Pons (tissue), 1 donor: ENCODE measurements at places on chromosomes 16 and 17.

- DNase-seq: peak; percentile 12
Observed at GRCh38 chr17:48505788-48506187, 25.0 kb downstream of the HOXB1 start.

GRCh38 chr17:42708588-42708987 lies 26.3 kb downstream of the CNTNAP1 start:
- DNase-seq: no peak

GRCh38 chr16:52271088-52271750 lies 275.7 kb downstream of the TOX3 start:
- no peak for DNase-seq

- DNase-seq: no peak
Observed at GRCh38 chr17:9098242-9098825, 77.0 kb downstream of the NTN1 start.

DNA sequence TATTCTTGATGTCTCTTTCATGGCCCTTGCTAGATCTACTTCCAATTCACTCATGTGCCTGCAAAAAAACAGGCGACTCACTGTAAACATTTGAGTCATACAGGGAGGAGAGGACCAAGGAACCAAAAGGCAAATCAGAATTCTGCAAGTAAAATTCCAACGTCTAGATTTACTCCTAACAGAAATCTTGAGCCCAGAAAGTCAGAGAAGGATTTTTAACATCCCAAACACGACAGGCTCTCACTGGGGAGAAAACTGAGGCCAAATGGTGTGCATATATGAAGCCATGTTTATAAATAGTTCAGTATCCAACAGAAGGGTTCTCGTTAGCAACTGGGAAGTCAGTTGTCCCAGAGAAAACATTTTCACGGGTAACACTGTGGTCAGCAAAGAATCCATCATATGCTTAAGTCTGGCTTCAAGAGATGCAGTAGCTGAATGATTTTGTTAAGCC lies 40.1 kb downstream of the LITAF start:
- peak; percentile 71 for DNase-seq

DNA sequence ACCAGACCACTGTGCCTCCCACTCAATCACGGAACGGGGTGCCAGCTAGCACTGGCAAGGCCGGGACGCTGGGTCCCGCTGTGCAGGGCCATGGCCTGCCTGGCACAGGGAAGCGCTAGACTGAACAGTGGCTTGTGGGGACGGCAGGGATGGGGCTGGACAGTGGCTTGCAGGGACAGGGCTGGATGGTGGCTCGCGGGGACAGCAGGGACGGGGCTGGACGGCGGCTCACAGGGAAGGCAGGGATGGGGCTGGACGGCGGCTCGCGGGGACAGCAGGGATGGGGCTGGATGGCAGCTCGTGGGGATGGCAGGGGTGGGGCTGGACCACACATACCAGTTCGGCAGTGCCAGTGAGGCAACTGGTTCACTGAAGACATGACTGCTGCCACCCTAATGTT lies 32.6 kb downstream of the LMF1 start:
- DNase-seq: peak; percentile 62

GRCh38 chr17:58310511-58311428 lies 17.8 kb downstream of the TSPOAP1 start:
- no peak for DNase-seq

DNA sequence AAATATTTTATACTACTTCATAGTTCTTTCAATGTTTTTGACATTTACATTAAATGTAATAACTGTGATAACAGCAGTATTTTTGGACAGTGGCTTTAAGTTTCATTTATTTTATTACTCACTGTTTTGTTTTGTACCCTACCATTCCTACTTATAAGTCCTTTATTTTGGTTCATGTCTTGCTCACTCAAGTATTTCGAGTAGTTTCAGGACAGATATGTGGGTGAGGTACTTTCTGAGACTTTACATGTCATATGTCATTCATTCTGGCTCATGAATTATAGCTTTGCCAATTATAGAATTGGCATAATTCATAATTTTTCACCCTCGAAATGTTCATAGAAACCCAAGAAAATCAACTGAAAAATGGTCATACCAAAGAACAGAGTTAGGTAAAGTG lies 44.4 kb downstream of the PIK3R5 start:
- no peak for DNase-seq

GRCh38 chr17:77473615-77474226 lies 333.0 kb downstream of the SEC14L1 start:
- no peak for DNase-seq

DNA sequence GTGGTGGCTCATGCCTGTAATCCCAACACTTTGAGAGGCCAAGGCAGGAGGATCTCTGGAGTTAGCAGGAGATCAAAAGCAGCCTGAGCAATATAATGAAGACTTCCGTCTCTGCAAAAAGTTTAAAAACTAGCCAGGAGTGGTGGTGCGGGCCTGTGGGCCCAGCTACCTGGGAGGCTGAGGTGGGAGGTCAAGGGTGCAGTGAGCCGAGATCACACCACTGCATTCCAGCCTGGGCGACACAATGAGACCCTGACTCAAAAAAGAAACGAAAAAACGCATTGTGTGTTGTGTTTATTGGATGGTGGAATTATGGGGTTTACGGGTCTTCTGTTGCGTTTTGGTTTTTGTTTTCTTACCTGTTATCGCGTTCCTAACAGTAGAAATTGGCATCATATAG lies 863 bp upstream of the DDX19A start:
- DNase-seq: no peak

GRCh38 chr17:49361129-49361901 lies 735 bp downstream of the ZNF652 start:
- DNase-seq: peak; percentile 76

GRCh38 chr17:80561541-80562114 lies 17.0 kb downstream of the RPTOR start:
- DNase-seq: no peak

DNA sequence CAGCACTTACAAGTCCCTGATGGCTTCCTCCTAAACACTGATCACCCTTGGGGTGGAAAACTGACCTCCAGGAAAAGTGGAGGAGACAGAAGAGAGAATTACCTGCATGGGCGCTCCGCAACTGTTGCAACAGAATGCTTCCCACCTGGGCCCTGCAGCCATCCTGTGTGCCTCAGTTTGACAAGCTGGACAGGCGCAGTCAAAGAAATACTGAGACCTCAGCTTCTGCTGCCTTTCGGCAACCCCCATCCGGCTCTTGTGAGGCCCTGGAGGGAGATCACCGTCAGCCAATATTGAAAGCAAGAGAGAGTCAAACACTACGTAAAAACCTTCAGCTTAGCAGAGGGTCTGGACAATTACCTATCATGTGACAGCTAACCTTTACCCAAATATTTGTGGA lies 24.8 kb downstream of the SERPINF1 start:
- DNase-seq: peak; percentile 42

- no peak for DNase-seq
Observed at GRCh38 chr17:81287741-81288430, 7.2 kb downstream of the SLC38A10 start.

- peak; percentile 83 for DNase-seq
Observed at GRCh38 chr17:27993723-27994310, 48.7 kb upstream of the NLK start.

- DNase-seq: no peak
Observed at GRCh38 chr17:1134634-1135324, 45.0 kb downstream of the ABR start.

- peak; percentile 61 for DNase-seq
Observed at GRCh38 chr17:1720856-1721386, 3.6 kb upstream of the WDR81 start.

- no peak for DNase-seq
Observed at GRCh38 chr16:46866286-46866685, 17.9 kb upstream of the GPT2 start.

DNA sequence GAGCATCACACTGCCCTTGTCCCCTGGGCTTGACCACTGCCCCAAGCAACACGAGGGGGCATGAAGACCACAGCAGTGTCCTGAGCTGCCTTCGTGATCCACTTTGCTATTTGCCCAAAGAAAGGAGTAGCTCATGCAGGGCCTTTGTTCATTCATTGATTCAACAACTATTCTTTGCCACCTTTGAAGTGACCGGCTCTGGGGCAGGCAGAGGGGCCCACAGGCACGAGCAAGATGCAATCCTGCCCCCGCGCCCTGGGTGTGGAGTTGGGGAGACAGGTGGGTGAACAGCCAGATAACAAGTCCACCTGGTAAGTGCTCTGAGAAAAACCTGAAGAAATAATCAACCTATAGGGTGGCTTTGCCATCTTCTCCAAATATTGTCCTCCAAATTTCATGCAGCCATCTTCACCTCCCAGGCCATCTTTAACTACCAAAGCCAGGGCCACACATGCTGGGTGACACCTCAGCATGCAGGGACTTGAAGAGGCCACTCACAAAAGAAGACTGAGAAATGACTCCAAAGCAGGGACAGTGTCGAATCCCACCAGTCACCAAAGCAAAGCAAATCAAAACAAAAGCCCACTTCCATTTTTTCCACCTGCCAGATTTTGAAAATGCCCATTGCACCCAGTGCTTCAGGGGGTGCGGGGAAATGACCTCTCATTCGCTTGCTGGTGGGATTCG lies 18.2 kb upstream of the RBFOX3 start:
- DNase-seq: no peak

DNA sequence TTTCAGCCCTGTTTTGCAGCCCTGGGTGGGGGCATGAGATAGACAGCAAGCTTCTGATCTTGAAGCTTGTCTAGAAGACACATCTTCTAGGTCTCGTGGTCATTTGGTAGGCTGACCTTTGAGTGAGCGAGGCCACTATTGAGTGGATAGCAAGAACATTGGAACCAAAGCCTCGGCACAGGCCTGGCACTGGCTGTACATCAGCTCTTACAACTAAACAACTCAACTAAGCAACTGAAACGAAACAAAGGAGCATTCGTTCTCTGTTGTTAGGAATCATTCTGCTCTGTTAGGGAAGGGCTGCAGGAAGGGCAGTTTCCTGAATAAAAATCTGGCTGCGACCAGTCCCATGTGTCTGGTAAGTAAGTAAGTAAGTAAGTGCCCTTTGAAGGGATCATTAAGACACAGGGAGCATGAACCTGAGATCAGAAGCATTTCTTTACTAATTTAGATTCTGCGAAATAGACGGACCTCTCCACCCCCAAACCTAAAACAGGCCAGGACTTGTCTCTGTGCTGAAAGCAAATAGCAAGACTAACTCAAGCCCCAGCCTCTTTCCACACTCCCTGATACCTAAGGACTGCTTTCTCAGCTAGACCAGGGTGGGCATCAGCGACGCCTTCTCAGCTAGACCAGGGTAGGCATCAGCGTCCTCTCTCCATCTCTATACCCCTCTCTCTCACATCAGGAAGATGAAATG lies 22.7 kb downstream of the CYB561 start:
- peak; percentile 74 for DNase-seq
